ENCODE measurements at places on chromosomes 1 and 21.

DNA sequence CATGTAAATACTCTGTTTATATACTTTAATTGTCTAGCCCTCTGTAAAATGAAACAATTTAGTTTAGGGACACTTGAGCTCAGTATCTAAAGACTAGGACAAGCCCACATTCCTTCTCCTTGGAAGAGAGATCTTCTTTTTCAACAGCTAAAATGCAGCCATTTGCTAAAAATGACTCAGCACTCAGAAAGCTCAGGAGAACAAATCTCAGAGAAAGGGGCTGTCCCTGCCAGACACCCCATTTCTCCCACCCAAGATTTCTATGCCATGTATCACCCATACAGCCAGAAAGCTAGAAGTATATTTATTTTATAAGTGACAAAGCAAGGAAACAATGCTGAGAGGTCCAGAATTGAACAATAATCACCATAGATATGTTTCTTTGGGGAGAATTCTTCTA lies 23.2 kb upstream of the PRDX6 start:
- DNase-seq = no peak

GRCh38 chr1:17067069-17067426 lies 13.2 kb upstream of the SDHB start:
- DNase-seq = no peak

- no peak for DNase-seq
Observed at GRCh38 chr1:202752774-202753173, 42.5 kb upstream of the SYT2 start.

- no peak for DNase-seq
Observed at GRCh38 chr1:151309811-151310323, 17.3 kb downstream of the PI4KB start.

DNA sequence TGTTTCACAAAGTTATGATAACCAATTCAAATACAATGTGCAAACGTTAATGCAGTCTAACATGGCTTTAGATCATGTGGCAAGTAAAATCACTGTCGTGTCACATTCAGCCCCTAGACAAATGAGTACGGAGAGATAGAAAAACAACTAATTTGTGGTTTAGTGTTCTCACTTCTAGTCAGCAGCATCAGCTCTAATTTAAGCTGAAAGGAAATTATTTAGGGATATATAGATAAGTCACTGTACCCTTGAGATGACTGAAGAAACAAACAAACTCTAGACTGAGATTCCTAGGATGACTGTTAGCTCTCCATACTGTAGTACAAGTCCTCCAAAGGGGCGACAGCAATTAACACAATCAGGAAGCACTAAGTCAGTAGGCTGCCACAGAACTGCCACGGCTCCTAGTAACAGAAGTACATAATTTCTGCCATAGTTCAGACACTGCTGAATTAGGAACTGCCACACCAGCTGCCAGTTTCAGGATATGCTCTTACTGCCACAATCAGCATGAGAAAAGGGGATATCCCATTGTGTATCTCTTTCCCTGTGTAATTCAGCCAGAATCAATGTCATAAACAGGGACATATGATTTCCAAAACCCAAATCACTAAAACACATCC lies 150.4 kb upstream of the NEGR1 start:
- DNase-seq = no peak

- no peak for DNase-seq
Observed at GRCh38 chr1:89954401-89954800, 40.5 kb upstream of the ZNF326 start.

DNA sequence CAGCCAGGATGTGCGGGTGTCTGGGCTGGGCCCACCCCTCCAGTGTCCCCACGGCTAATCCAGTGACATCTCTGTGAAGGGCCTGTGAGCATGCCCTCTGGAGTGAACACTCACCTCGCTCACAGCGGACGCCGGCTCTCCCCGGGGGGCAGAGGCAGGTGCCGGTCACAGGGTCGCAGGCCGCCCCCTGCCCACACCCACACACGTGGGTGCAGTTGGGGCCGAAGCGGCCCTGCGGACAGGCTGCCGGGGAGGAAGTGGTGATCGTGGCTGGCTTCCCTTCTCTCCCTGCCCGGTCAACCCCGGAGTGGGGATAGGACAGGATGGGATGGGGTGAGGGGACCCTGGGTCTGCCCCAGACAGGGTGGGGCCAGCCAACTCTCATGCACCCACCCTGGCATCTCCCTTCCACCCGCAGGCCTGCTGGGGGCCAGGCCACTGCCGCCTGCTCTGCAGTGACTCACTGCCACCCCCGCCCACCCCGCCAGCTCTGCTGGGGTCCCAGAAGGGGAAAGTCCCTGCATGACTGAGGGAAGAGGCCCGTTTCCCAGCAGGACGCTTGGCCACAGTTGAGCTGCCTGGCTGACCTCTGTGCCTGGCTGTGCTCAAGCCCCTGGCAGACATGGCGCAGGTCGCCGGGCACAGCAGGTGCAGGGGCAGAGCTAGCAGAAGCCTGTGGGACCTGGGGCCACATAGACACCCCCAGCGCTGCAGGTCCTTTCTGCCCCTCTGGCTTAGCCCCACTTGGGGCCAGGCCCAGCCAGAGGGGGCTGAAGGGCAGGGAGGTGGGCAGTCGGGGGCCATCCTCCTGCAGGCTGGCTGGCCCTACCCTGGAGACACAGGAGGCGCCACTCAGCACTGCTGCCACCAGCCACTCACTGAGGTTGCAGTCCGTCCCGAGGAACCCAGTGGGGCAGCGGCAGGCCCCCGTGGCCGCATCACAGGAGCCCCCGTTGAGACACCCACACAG lies 41.6 kb downstream of the ARHGEF16 start:
- DNase-seq = no peak
